Thoracic aorta (tissue), 2 donors: ENCODE measurements at places on chromosomes 7 and 10. TPM values are rescaled to one million over a fixed set of nuclear protein-coding genes. Genes with fewer than 3 reads are reported as not detected.

GRCh38 chr10:102679596-102679995, 34.6 kb downstream of the ARL3 start:
- no peak for DNase-seq

DNA sequence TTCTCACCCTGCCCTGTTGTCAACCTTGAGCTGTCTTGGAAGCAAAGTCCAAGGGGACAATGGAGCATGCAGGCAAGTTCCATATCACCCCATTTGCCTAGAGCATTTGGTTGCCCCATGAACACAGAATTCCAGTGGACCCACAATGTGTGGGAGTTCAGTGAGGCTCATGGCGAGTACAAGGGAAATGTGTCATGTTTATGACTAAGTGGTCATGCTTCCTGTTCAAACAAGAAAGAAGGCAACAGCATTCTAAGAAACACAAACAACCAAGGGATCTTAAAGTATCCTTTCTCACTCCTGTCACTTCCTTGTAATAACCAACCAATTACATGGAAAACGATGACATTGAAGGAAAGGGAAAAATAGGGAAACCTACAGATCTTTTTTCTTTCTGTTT, 513.0 kb downstream of the INHBA start:
- DNase-seq = no peak

Gene THNSL1
- total RNA-seq = 1.3 TPM

Gene WNT8B
- not detected for total RNA-seq

Gene TMEM176B
- total RNA-seq = 21.0 TPM

- DNase-seq = no peak
Observed at GRCh38 chr7:116524221-116524608, 621 bp upstream of the CAV1 start.

DNA sequence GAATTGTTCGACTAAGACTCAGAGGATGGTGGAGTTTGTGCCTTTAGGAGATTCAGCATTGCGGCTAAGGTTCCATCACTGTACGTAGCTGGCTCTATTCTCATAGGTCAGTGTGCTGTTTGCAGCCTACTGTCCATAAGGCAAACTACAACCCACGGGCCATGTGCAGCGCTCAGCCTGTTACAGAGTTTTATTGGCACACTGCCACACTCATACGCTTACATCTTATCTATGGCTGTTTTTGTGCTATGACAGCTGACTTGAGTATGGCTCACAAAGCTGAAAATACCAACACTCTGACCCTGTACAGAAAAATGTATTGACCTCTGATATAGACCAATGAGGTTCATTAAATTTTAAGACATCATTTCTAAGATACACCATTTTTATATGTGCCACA, 114.5 kb downstream of the ARID5B start:
- no peak for DNase-seq

DNA sequence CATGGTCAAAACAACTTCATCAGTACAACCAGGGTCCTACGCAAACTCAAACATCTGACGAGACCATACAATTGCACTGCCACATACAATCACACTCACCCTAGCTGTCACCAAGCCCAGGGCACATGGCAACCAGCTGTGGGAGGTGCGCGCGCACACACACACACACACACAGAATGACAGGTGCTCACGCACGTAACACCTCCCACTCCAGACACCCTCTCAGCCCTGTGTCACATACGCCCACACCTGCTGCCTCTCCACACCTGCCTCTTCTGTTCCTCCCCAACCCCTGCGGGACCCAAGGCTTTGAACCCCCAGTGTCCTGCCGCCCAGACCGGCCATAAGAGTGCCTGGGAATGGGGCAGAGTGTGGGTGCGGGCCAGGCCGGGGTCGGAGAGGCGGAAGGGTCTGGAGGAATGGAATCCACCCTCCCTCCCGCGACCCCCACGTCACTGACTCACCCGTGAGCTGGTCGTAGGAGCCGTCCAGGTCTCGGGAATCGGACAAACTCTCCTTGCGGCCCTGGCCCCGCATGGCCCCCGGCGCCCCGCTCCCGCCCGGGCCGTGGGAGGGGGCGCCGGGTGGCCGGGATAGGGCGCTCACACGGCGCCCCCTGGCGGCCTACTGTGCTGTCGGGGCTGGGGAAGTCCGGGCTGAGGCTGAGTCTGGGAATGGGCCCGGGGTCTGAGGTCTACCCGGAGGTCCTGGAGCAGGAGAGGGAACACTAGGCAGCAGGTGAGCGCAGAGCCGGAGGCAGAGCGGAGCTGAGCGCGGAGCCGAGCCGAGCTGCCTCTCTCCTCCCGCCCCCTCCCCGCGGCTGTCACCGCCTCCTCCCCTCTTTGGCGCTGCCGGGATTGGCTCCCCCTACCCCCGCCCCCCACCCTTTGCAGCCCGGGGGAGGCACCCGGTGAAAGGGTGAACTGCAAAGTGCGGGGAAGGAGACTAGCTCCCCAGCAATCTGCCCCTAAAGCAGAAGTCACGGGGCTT, at the start of gene KCNIP2:
TSS of gene KCNIP2 (minus strand) at position 769 of the 990 bp plus-strand sequence. CDS start at position 537, 232 bp downstream.
- no peak for DNase-seq

Gene ATE1
- 27.4 TPM for total RNA-seq

DNA sequence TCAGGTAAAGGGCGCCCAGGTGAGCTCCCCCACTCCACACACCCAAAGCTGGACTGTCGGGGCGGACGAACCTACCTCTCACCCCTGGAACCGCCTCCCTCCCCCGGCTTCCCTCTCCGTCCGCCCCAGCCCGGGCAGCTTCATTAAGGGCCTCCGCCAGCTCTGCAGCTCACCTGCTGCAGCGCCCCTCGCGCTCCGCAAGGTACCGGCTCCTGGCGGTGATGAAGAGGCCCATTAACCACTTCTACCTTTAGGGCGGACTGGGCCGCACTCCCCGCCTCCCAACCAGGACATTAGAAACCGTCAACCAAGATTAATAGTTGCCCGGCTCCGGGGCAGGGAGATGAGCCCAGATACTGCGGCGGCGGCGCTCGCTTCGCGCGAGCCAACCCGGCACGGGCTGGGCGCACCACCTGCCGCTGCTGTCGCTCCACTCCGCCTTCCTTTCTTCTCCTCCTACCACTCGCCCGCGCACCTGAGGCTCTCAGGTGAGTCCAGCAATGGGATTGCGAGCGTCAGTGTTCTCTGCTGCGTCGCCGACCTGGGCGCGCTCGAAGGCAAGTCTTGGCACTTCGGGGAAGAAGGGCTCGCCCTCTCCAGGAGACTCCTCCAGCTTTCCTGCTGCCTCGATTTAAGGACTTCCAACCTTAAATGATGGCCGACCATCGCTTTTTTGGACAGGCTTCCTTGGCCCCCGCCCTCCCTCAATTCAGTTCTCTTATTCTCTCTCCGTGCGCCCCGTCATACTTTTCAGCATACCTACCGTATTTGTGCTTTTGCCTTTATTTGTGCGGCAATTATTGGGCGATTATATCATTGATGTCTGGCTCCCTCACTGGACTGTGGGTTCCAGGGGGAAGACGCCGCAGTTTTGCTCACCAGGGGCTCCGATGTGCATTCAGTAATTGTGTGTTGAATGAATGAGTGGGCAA, 13.6 kb upstream of the KAZALD1 start:
- no peak for DNase-seq

DNA sequence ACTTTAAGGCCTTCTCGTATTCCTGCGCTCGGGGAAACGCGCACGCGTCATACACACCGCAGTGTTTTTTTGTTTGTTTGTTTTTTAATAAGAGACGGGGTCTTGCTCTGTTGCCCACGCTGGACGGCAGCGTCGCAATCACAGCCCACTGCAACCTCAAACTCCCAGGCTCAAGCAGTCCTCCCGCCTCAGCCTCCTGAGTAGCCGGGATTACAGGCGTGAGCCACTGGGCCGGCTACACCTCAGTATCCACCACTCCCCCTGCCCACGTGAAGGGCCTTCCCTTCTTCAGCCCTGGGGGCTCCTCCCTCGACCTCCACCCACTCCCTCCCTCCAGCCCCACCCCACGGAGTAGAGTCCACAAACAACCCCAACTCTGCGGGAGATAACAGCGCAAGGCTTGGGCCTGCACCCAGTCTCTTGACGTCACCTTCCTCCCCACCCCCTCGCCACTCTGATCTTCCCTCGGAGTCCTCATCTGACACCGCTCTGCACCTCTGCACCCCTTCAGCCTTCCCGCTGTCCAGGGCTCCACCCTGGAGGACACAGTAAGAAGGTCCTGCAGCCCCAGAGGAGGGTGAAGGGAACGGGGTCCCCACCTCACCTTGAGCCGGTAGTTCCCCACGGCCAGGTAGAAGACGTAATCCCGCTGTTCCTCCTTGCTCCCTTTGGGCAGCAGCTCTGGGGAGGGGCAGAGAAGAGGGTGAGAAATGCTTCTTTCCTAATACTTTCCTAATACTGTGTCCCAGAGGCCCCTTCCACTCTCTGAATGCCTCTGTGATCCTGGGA, 2.8 kb upstream of the CLDN15 start:
- no peak for DNase-seq

DNA sequence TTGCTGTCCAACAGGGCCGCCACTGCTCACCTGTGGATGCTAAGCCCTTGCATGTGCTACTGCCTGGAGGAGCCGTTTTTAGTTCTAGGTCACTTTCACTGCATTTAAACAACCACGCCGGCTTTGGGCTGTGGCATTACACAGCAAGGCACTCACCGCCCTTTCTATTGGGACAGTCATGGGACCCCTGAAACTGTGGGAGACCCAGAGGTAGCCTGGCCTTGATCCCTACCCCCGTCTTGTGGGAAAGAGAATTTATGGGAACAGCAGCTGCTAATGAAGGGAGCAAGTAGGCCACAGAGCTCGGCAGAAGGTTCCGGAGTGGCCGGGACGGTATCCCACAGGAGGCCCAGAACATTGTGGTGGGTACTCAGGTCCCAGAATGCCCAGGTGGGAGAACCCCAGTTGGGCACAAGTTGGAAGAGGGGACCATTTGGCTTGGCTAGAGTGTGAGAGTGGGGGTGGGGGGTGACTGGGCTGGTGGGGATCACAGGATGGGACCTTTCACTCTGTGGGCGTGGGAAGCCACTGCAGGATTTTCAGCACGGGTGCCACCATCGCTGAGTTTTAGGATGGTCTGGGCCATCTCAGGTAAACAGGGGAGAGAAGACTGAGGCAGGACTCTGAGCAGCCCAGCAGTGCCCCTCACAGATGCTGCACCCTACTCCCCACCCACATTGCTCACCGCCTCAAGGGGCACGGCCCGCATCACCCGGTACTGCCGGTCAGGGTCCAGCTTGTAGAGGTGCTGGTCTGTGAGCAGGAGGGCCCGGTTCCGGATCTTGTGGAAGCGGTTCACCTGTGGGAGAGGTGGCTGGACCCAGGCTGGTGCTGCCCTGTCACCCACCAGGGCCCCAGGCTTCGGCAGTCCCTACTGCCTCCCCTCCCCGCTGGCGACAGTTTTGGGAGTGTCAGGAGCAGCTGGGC, 15.2 kb downstream of the MYO1G start:
- DNase-seq = no peak

DNA sequence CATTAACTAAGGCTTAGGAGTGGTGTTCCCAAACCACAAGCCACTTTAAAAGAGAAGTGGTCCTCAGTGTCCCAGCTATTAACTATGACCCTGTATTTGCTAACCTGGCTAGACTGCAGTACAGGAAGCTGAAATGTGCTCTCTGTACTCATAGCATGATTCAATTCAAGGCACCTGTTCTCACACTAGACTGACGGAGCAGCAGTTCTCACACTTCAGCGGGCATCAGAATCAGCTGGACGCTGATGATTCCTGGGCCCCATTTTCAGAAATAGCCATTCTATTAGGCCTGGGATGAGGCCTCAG, 24.5 kb upstream of the MSRB2 start:
- no peak for DNase-seq

- no peak for DNase-seq
Observed at GRCh38 chr7:137944168-137944567, 57.7 kb downstream of the CREB3L2 start.

- DNase-seq = no peak
Observed at GRCh38 chr10:77152256-77152655, 485.4 kb downstream of the KCNMA1 start.

GRCh38 chr10:33187427-33187999, 147.0 kb downstream of the NRP1 start:
- DNase-seq = no peak

Gene AKR1C2
- 44.9 TPM for total RNA-seq

Gene BAMBI
- 24.8 TPM for total RNA-seq

DNA sequence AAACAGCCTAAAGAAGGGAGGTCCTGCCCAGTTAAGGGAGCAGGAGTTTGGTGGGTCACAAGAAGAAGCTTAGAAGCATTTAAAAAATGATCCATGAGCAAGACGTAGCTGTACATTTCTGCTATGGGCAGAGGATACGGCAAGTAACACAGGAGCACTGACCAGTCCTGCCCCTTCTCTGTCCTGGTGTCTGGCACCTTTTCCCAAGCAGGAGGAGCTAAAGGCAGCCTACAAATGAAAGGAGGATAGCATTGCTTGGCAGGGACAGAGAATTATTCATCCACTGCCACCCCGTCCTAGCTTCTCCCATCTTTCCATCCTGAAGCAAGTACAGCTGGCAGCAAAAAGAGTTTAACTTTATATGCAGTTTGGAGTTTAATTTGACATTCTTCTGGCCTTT, 1077.6 kb downstream of the TYW1 start:
- no peak for DNase-seq

- DNase-seq = no peak
Observed at GRCh38 chr7:29478226-29478625, 85.4 kb upstream of the PRR15 start.

GRCh38 chr10:88110355-88110754, 246.9 kb downstream of the PTEN start:
- DNase-seq = no peak

GRCh38 chr7:121796381-121796780, 76.6 kb upstream of the PTPRZ1 start:
- no peak for DNase-seq

- no peak for DNase-seq
Observed at GRCh38 chr10:129719889-129720590, 244.0 kb downstream of the EBF3 start.

Gene CDK5
- total RNA-seq = 1.8 TPM

DNA sequence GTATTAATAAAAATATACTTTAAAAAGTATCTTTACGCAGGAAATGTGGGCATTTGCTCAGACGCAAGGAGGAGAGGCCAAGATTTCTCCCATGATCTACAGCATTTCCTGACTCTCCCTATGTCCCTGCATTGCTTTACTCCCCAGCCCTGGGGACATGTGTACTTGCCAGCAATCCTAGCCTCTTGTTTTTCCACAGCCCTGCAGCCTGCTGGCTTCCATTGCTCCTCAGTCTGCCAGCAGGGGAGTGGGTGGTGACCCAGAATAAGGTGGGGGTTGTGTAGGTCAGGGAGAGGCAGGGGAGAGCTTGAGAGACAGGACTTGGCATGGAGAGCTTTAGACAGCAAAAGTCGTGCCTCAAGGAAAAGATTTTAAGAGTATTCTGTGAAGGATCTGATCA, 307.7 kb downstream of the CDK14 start:
- DNase-seq = no peak
